ENCODE measurements at places on chromosomes 11 and 22. TPM values are rescaled to one million over a fixed set of nuclear protein-coding genes. Genes with fewer than 3 reads are reported as not detected.

DNA sequence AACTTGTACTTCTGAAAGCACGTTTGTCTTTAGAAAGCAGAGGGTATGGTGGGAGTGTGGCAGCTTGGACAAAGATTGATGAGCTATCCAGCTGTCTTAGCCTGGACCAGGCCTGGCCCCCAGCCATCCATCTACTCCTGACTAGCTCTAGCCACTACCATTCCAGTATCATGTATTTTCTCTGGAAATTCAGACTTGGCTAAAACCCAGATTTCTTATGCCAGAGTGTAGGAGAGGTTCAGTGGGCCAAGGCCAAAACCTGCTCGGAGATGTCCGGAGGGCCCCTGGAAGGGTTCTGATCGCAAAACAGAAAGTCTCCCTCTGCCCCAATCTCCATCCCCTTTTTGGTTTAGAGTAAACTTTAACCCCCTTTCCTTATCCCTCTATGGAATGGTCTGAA, 24.8 kb upstream of the MTCH2 start:
- no peaks in the 10 kb centered on the region for H3K36me3 ChIP-seq
- no peak for DNase-seq
- no peak overlapping the region for H3K4me3 ChIP-seq
- H3K4me1 ChIP-seq, result no peaks in the 10 kb centered on the region
- no peak overlapping the region for H3K27ac ChIP-seq

DNA sequence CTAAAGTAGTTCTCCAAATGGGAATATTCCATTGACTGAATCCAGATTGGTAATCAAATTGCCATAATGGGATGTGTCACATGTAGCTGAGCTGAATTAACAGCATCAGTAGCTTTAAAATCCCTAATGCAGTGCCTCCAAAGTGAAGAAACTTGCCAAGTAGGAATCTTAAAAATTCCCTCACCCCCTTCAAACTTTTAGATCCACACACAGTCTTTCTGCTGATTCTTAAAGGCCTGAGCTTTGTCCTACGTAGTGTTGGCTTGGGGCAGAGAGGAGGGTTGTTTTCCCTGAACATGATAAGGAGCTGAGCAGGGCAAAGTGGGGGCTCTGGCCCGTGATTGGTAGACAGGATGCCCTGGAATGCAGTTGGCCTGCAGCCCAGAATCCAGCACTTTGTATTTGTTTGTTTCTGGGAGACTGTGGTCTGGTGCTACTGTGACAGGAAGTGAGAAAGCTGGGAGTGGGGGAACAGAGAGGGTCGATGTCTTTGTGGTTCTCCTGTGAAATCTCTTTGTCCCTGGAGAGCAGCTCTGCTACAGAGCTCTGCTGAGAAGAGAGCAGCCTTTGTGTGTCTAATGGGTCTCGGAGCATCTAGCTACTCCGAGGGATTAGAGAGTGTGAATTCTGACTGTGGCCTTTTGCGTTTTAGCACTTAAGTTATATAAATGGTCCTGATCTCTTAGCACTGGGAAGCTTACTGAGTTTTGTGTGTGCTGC, 16.9 kb downstream of the CTNND1 start:
- peak; percentile 92 for DNase-seq
- peak overlapping the region; percentile 94 for H3K27ac ChIP-seq
- H3K4me3 ChIP-seq, result no peak overlapping the region

GRCh38 chr11:112605093-112605666, 344.5 kb upstream of the PLET1 start:
- H3K4me3 ChIP-seq, result no peak overlapping the region
- H3K27ac ChIP-seq, result no peak overlapping the region
- no peaks in the 10 kb centered on the region for H3K27me3 ChIP-seq
- H3K36me3 ChIP-seq, result no peaks in the 10 kb centered on the region

- H3K4me3 ChIP-seq, result no peak overlapping the region
- no peaks in the 10 kb centered on the region for H3K27me3 ChIP-seq
- DNase-seq, result no peak
These were observed 8.4 kb downstream of the XBP1 start for GRCh38 chr22:28791841-28792490.

DNA sequence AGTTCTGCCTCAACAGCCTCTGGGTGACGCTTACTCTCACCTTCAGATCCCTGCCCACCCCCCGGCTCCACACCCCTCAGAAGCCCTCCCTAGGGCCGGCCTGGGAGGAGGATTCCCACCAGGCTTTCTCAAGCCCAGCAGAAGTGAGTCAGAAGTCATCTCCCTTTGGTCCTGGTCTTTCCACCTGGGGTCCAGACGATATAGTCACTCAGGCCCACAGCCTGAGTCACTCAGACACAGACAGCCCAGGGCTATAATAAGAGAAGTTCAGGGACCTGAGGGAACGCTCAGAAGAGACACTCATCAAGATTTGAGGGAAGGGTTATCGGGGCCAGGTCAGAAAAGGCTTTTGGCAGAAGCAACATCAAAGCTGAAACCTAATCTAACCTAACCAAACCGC, 127.1 kb downstream of the SPATA19 start:
- no peaks in the 10 kb centered on the region for H3K4me1 ChIP-seq
- H3K4me3 ChIP-seq, result no peak overlapping the region
- DNase-seq, result no peak
- no peak overlapping the region for H3K27ac ChIP-seq
- no peaks in the 10 kb centered on the region for H3K36me3 ChIP-seq

- H3K4me3 ChIP-seq, result no peak overlapping the region
- no peaks in the 10 kb centered on the region for H3K36me3 ChIP-seq
- no peak overlapping the region for H3K27ac ChIP-seq
- H3K4me1 ChIP-seq, result no peaks in the 10 kb centered on the region
- H3K27me3 ChIP-seq, result peaks cover 34% of the 10 kb centered on the region
These were observed 141.3 kb downstream of the ST3GAL4 start for GRCh38 chr11:126496576-126497337.

The SHISAL1 gene
- total RNA-seq, result 3.4 TPM

DNA sequence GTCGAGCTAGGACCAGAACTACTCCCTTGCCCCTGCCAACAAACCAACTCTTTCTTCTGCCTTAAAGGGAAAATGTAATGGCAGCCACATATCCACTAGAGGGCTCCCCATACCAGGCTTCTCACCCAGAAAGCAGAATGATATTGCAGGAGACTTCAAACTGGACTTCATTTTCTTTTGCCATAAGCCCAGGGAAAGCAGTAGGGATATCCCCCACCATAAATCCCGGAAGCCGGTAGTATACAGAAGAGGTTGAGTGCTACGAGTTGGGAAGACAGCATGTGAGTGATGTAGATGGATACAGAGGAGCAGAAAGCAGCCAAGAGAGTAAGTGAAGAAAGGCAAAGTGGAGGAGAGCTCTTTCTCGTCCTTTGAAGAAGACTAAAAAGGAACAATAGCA, 12.1 kb downstream of the PLAAT5 start:
- H3K4me1 ChIP-seq, result peaks cover 4% of the 10 kb centered on the region
- peak; percentile 39 for DNase-seq
- no peak overlapping the region for H3K4me3 ChIP-seq
- H3K27ac ChIP-seq, result no peak overlapping the region
- H3K27me3 ChIP-seq, result no peaks in the 10 kb centered on the region
- no peaks in the 10 kb centered on the region for H3K36me3 ChIP-seq

- H3K36me3 ChIP-seq, result no peaks in the 10 kb centered on the region
- no peaks in the 10 kb centered on the region for H3K4me1 ChIP-seq
- H3K4me3 ChIP-seq, result no peak overlapping the region
- H3K27me3 ChIP-seq, result peaks cover 3% of the 10 kb centered on the region
- no peak overlapping the region for H3K27ac ChIP-seq
These were observed 1363.4 kb downstream of the BRD1 start for GRCh38 chr22:48464246-48464645.

The CTR9 gene
- total RNA-seq, result 41.2 TPM

GRCh38 chr22:35312198-35313059, 12.7 kb downstream of the TOM1 start:
- peak; percentile 67 for DNase-seq
- peaks cover 52% of the 10 kb centered on the region for H3K4me1 ChIP-seq
- no peak overlapping the region for H3K4me3 ChIP-seq

DNA sequence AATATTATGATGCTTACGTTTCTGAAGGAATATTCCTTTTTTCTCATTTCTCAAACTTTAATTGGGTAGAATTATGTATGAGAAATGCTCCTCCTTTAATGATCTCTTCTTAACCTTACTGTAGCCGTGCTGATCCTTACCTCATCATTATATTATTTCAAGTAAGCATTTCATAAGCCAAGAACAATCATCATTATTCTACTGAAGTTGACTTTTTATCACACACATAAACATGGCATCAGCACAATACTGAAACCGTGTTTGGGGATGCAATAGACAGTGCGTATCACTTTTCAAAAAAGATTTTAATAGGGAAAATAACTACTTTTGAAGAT, 162.8 kb downstream of the ARHGAP42 start:
- no peaks in the 10 kb centered on the region for H3K36me3 ChIP-seq
- no peak overlapping the region for H3K4me3 ChIP-seq
- peaks cover 12% of the 10 kb centered on the region for H3K4me1 ChIP-seq
- DNase-seq, result no peak

- peak overlapping the region; percentile 80 for H3K27ac ChIP-seq
- H3K4me1 ChIP-seq, result peaks cover 86% of the 10 kb centered on the region
- no peaks in the 10 kb centered on the region for H3K27me3 ChIP-seq
- no peak overlapping the region for H3K4me3 ChIP-seq
- peak; percentile 57 for DNase-seq
These were observed 13.9 kb downstream of the DAGLA start for GRCh38 chr11:61693922-61694601.

DNA sequence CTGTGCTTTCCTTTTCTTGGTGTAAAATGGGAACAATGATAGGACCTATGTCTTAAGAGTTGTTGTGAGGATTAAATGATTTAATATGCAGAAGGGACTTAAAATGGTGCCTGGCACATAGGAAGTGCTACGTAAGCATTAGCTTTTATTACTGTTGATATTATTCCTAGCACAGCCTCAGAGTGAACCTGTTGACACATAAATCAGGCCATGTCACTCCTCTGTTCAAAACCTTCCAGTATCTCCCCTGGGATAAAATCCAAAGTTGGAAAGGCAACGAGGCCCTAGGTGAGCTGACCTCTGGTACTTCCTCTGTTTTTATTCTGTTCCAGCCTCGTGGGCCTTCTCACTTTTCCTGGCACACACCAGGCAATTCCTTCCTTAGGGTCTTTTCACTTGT, 108.8 kb upstream of the CADM1 start:
- DNase-seq, result no peak
- no peak overlapping the region for H3K4me3 ChIP-seq
- no peaks in the 10 kb centered on the region for H3K4me1 ChIP-seq
- H3K27ac ChIP-seq, result no peak overlapping the region
- no peaks in the 10 kb centered on the region for H3K27me3 ChIP-seq

DNA sequence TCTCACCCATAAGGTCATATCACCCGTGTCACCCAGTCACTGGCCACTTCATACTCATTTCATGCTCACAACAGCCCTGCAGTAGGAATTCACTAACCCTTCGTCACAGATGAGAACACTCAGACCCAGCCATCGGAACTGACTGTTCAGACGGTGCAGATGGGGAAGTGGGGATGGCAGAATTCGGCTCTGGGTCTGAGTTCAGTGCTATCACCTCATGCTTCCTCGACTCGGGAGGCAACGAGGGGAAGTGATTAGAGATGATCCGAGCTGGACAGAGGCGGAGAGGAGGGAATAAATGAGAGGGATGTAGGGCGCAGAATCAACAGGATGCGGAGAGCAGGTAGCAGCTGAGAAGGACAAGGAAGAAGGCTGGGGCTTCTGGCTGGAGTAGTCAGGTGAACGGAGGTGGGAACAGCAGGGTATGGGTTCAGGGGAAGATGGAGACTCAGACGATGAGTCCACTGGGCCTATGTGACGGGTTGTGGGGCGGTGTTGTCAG, 4.7 kb downstream of the B3GNT6 start:
- peaks cover 9% of the 10 kb centered on the region for H3K4me1 ChIP-seq
- no peak for DNase-seq
- no peak overlapping the region for H3K4me3 ChIP-seq
- H3K27me3 ChIP-seq, result peaks cover 30% of the 10 kb centered on the region
- no peak overlapping the region for H3K27ac ChIP-seq

The TRIM29 gene
- total RNA-seq, result not detected

GRCh38 chr11:35216962-35217678, 78.1 kb downstream of the CD44 start:
- no peaks in the 10 kb centered on the region for H3K27me3 ChIP-seq
- no peak overlapping the region for H3K4me3 ChIP-seq
- no peaks in the 10 kb centered on the region for H3K36me3 ChIP-seq

DNA sequence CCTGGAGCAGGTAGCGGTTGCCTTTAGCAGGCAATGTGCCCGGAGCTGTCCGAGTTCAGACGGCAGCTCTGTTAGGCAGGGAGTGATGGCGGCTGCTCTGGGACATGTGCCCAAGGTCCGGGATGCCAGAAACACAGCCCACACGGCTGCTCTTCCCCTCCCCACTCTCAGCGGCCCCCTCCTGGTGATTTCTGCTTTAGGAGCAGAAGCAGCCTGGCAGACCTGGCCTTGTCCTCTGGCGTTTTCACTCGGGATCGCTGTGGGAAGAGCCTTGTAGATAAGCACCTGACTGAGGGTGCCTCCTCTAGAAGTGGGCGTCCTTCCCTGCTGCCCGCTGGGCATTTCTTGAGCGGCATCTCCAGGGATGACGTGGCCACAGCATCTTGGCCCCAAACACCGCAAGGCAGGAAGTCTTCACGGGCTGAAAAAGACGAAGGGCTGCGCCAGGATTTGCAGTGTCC, 392.2 kb downstream of the TBC1D22A start:
- no peak overlapping the region for H3K27ac ChIP-seq
- no peak for DNase-seq
- no peaks in the 10 kb centered on the region for H3K27me3 ChIP-seq
- H3K4me1 ChIP-seq, result no peaks in the 10 kb centered on the region
- H3K4me3 ChIP-seq, result no peak overlapping the region
- no peaks in the 10 kb centered on the region for H3K36me3 ChIP-seq

GRCh38 chr11:33257160-33257896, at the start of gene HIPK3:
HIPK3 (plus strand) TSS chr11:33257381.
- peaks cover 19% of the 10 kb centered on the region for H3K4me1 ChIP-seq
- H3K27me3 ChIP-seq, result no peaks in the 10 kb centered on the region
- H3K4me3 ChIP-seq, result peak within 1 kb of the TSS; percentile 90
- DNase-seq, result peak; percentile 87
- H3K27ac ChIP-seq, result peak within 1 kb of the TSS; percentile 100
- no peaks in the 10 kb centered on the region for H3K36me3 ChIP-seq

The MISFA gene
- 0.40 TPM for total RNA-seq

The AQP11 gene
- 5.6 TPM for total RNA-seq

DNA sequence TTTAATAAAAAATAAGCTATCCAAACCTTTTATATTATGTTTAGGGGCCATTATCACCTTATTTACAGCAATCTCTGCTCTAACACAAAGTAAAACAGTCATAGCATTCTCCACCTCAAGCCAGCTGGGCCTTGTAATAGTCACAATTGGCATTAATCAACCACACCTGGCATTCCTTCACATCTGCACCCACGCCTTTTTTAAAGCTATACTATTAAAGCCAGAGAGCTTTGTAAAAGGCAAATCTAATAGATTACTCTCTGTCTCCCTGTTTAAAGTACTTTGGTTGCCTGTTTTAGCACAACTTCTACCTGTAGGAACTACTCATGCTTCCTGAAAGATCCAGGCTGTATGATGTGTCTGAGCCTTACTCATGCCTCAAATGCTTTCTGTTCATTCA, 113.1 kb downstream of the CSNK2A3 start:
- no peak overlapping the region for H3K4me3 ChIP-seq
- no peak overlapping the region for H3K27ac ChIP-seq
- DNase-seq, result no peak
- no peaks in the 10 kb centered on the region for H3K36me3 ChIP-seq
- peaks cover 15% of the 10 kb centered on the region for H3K4me1 ChIP-seq
